Left lung (tissue), 14 donors: ENCODE measurements at places on chromosomes 1 and 21. TPM values are rescaled to one million over a fixed set of nuclear protein-coding genes. Genes with fewer than 3 reads are reported as not detected.

PADI4 gene
- total RNA-seq: 2.8 TPM

RNF187 gene
- 103 TPM for total RNA-seq

NTRK1 gene
- total RNA-seq: 0.47 TPM

ARHGEF10L gene
- 39.6 TPM for total RNA-seq

ASCL5 gene
- 1.0 TPM for total RNA-seq

GPR25 gene
- total RNA-seq: 0.52 TPM

CFHR5 gene
- total RNA-seq: not detected

CACNA1S gene
- total RNA-seq: not detected

- no peaks in the 10 kb centered on the region for H3K4me1 ChIP-seq
- peaks cover 46% of the 10 kb centered on the region for H3K36me3 ChIP-seq
- H3K4me3 ChIP-seq: no peak overlapping the region
- no peaks in the 10 kb centered on the region for H3K27me3 ChIP-seq
- no peak overlapping the region for H3K27ac ChIP-seq
Observed at GRCh38 chr1:243343970-243344937, 88.4 kb downstream of the SDCCAG8 start.

GRCh38 chr21:34845521-34846451 is 177.0 kb downstream of the CLIC6 start:
- no peak for DNase-seq
- H3K4me3 ChIP-seq: no peak overlapping the region
- no peaks in the 10 kb centered on the region for H3K27me3 ChIP-seq
- H3K4me1 ChIP-seq: peaks cover 29% of the 10 kb centered on the region
- peaks cover 5% of the 10 kb centered on the region for H3K36me3 ChIP-seq

DNA sequence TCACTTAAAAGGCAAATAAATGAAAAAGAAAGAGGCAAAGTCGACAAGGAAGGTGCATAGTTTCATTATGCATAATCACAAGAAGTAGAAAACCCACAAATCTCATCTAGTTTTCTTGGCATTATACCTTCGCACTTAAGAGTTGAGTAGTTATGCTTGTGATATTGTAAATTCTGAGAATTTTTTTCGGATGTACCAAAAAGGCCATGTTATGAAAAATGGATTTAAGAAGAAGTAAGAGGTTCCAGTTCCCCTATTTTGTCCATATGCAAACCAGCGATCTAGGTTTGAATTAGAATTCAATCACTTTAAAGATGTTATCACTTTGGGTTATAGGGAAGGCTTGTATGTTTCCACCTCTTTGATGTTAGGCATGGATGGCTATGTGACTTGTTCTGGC is 7.9 kb upstream of the ERICH3 start:
- no peaks in the 10 kb centered on the region for H3K27me3 ChIP-seq
- H3K4me1 ChIP-seq: no peaks in the 10 kb centered on the region
- H3K36me3 ChIP-seq: no peaks in the 10 kb centered on the region
- DNase-seq: no peak

GRCh38 chr1:75792091-75792490 is 4.6 kb upstream of the MSH4 start:
- H3K27ac ChIP-seq: no peak overlapping the region
- H3K36me3 ChIP-seq: peaks cover 86% of the 10 kb centered on the region
- peaks cover 18% of the 10 kb centered on the region for H3K4me1 ChIP-seq
- DNase-seq: no peak
- no peak overlapping the region for H3K4me3 ChIP-seq

DNA sequence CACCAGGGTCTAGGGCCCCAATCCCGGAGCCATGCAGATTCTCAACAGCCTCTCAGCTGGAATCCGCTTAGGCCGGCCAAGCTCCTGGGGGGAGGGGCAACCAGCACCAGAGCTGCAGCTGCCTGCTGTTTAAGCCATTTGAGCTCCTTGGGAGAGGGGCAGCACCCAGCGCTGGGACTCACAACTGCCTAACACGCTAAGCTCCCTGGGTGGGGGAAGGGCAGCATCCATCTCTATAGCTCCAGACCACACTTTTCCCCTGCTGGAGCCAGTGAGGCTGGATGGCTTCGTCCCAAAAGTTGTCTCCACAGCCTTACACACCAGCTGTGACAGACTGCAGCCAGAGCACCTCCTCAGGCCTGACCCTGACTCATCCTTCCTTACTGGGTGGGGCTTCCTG is 6.9 kb upstream of the PTGFR start:
- H3K4me3 ChIP-seq: no peak overlapping the region
- H3K4me1 ChIP-seq: no peaks in the 10 kb centered on the region
- DNase-seq: no peak
- no peaks in the 10 kb centered on the region for H3K36me3 ChIP-seq
- H3K27ac ChIP-seq: no peak overlapping the region
- no peaks in the 10 kb centered on the region for H3K27me3 ChIP-seq

DNA sequence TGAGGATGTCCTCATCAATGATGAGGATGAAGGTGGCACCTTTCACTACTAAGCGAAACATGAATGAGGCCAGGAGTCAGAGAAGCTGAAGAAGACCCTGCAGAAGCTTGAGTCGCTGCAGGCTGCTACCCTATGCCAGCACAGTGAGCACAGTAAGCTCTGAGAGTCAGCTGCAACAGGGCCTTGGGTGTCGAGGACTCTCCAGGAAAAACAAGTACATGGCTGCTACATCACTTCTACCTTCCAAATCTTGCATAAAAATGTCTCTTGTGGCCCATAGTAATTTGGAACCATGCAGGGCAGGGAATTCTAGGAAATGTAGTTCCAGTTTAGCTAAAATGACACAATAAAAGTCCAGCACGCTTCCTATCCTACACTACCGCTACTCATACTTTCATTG is 51.5 kb upstream of the KIRREL1 start:
- no peak for DNase-seq
- no peak overlapping the region for H3K27ac ChIP-seq
- H3K36me3 ChIP-seq: no peaks in the 10 kb centered on the region
- no peak overlapping the region for H3K4me3 ChIP-seq
- H3K4me1 ChIP-seq: no peaks in the 10 kb centered on the region

GRCh38 chr1:54774820-54775498 is 10.6 kb upstream of the PARS2 start:
- no peaks in the 10 kb centered on the region for H3K27me3 ChIP-seq
- no peaks in the 10 kb centered on the region for H3K36me3 ChIP-seq
- H3K27ac ChIP-seq: no peak overlapping the region
- H3K4me3 ChIP-seq: no peak overlapping the region
- no peak for DNase-seq

GRCh38 chr1:38791892-38792291 is 67.7 kb downstream of the RRAGC start:
- no peak overlapping the region for H3K4me3 ChIP-seq
- no peak overlapping the region for H3K27ac ChIP-seq
- H3K27me3 ChIP-seq: no peaks in the 10 kb centered on the region
- no peaks in the 10 kb centered on the region for H3K4me1 ChIP-seq

GRCh38 chr1:101288491-101288944 is 51.7 kb downstream of the S1PR1 start:
- no peaks in the 10 kb centered on the region for H3K36me3 ChIP-seq
- no peak overlapping the region for H3K27ac ChIP-seq
- no peak overlapping the region for H3K4me3 ChIP-seq
- H3K4me1 ChIP-seq: no peaks in the 10 kb centered on the region
- peak; percentile 49 for DNase-seq
- H3K27me3 ChIP-seq: no peaks in the 10 kb centered on the region

DNA sequence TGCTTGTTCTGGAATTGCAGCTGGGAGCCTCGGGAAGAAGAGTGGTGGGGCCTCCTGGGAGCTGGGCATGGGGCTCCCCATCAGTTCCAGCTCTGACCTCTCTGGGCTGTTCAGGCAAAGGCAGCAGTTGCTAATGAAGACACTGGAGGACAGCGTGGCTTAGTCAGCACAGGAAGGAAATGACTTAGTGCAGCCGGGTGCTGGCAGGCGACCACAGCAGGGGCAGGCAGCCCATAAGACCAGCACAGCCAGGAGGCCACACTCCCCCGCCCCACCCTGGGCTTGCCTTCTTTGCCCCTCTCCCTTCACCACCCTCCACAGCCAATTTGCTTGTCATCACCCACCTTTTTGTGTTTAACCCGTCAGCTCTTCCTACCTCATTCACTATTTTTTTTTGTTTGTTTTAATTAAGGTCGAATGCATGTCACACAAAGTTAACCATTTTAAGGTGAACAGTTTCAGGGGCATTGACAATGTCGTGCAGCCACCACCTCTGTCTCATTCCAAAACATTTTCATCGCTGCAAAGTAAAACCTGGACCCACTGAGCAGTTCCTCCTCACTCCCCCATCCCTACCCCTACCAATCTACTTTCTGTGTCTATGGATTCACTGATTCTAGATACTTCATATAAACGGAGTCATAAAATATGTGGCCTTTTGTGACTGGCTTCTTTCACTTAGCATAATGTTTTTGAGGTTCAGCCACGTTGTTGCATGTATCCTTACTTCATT is 10.9 kb downstream of the OLIG2 start:
- H3K27me3 ChIP-seq: peaks cover 31% of the 10 kb centered on the region
- H3K36me3 ChIP-seq: no peaks in the 10 kb centered on the region
- H3K27ac ChIP-seq: no peak overlapping the region
- H3K4me3 ChIP-seq: no peak overlapping the region

GRCh38 chr1:193070386-193070753 is 11.0 kb downstream of the RO60 start:
- H3K27ac ChIP-seq: no peak overlapping the region
- H3K36me3 ChIP-seq: no peaks in the 10 kb centered on the region
- H3K4me3 ChIP-seq: no peak overlapping the region
- H3K4me1 ChIP-seq: peaks cover 12% of the 10 kb centered on the region
- DNase-seq: no peak
- H3K27me3 ChIP-seq: no peaks in the 10 kb centered on the region

DNA sequence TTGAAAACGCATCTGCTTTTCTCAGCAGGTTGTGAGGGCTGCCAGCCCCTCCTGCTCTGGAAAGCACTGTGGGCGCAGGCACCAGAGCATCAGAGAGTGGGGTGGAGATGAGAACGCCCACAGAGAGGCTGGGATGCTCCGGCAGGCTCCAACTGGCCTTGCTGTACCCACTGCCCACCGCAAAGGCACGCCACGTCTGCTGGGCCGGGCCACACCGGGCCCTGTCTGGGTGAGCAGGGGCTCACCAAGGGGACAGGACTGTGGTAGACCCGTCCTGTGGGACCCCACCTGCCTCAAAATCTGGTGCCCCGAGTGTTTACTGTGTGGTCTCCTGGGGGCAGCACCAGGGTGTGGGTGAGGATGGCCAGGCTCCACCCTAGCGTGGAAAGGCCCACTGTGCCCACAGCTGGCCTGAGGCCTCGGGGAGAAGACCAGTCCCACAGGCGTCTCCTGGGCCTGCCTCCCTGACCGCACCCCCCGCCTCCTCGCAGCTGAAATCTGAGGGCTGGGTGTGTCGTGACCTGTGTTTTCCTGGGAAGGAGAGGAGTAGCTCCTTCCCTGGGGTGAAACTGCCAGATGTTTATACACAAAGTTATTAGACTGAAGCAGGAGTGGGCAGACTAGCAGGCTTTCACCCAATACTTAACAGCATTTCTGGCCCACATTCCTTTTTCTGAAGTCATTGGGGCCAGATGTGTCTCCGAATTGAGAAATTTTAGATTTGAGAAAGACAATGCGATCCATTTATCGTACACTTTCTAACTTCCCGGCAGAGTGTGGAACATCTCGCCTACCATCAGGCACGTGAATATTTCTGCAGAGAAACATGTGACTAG is 53.8 kb downstream of the STUM start:
- H3K4me3 ChIP-seq: no peak overlapping the region
- H3K27me3 ChIP-seq: no peaks in the 10 kb centered on the region
- H3K4me1 ChIP-seq: peaks cover 3% of the 10 kb centered on the region
- peak; percentile 27 for DNase-seq

- no peak overlapping the region for H3K4me3 ChIP-seq
- no peaks in the 10 kb centered on the region for H3K36me3 ChIP-seq
- H3K27me3 ChIP-seq: no peaks in the 10 kb centered on the region
- DNase-seq: no peak
Observed at GRCh38 chr1:183346276-183346732, 71.9 kb downstream of the NMNAT2 start.

DNA sequence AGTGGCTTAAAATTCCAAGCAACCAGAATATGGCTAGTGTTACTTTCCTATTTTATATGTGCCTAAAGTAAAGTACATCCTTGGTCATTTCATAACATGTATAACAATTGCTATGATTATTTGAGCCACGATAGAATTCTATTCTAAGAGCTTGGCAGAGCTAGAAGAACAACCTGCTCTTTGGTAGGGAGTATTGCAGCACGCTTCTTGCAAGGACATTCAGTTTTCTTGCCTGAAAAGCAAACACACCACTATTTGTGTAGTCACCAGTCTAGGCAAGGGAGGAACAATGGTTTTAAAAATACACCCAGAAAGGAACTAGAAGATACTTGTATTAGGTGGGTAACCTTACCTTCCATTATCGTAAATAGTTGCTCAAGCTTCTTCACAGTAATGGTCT is 51.5 kb downstream of the CNST start:
- no peak overlapping the region for H3K27ac ChIP-seq
- no peaks in the 10 kb centered on the region for H3K27me3 ChIP-seq
- no peak for DNase-seq
- no peak overlapping the region for H3K4me3 ChIP-seq

GRCh38 chr1:7732331-7732730 is 38.8 kb upstream of the VAMP3 start:
- H3K4me1 ChIP-seq: peaks cover 8% of the 10 kb centered on the region
- H3K27ac ChIP-seq: no peak overlapping the region
- H3K4me3 ChIP-seq: no peak overlapping the region
- no peaks in the 10 kb centered on the region for H3K27me3 ChIP-seq
- DNase-seq: no peak
- peaks cover 1% of the 10 kb centered on the region for H3K36me3 ChIP-seq

- DNase-seq: peak; percentile 83
- H3K4me1 ChIP-seq: peaks cover 13% of the 10 kb centered on the region
- peaks cover 54% of the 10 kb centered on the region for H3K36me3 ChIP-seq
- H3K27me3 ChIP-seq: no peaks in the 10 kb centered on the region
Observed at GRCh38 chr1:154154534-154155191, at the start of gene NUP210L. Gene NUP210L, minus strand, starts transcription at chr1:154155073.

DNA sequence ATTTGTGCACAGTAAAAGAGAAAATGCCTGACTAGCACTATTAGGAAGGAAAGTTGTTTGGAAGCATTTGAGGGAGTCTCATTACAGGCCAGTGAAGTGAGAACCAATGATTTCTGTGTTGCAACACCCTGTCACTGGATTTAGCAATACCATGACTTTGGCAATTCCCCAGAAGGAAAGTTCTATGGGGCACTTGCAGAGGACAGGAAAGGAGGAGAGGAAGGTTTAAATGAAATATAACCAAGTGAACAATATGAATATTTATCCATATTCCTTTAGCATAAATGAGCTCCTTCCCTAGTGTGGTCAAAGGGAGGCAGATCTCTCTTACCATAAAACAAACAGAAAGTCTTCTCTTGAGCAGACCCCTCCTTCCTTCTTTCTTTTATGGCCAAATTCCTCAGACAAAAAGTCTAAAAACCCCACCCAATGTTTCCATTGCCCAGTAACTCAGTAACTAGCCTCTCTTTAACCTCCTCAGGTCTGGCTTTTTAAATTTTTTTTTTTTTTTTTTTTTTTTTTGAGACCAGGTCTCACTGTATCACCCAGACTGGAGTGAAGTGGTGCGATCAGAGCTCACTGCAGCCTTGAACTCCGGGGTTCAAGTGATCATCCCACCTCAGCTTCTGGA is 5.5 kb downstream of the TLR5 start:
- H3K27me3 ChIP-seq: no peaks in the 10 kb centered on the region
- DNase-seq: no peak
- no peak overlapping the region for H3K4me3 ChIP-seq
- no peaks in the 10 kb centered on the region for H3K36me3 ChIP-seq
- peaks cover 86% of the 10 kb centered on the region for H3K4me1 ChIP-seq
- peak overlapping the region; percentile 74 for H3K27ac ChIP-seq
